Fibroblast of villous mesenchyme (primary cell): ENCODE measurements at places on chromosomes 2 and 18. TPM values are rescaled to one million over a fixed set of nuclear protein-coding genes. Genes with fewer than 3 reads are reported as not detected.

ARHGEF4 gene
- total RNA-seq: 0.32 and 0.86 TPM in 2 replicates

ZNF516 gene
- 50.6 and 53.1 TPM in 2 replicates for total RNA-seq

DNA sequence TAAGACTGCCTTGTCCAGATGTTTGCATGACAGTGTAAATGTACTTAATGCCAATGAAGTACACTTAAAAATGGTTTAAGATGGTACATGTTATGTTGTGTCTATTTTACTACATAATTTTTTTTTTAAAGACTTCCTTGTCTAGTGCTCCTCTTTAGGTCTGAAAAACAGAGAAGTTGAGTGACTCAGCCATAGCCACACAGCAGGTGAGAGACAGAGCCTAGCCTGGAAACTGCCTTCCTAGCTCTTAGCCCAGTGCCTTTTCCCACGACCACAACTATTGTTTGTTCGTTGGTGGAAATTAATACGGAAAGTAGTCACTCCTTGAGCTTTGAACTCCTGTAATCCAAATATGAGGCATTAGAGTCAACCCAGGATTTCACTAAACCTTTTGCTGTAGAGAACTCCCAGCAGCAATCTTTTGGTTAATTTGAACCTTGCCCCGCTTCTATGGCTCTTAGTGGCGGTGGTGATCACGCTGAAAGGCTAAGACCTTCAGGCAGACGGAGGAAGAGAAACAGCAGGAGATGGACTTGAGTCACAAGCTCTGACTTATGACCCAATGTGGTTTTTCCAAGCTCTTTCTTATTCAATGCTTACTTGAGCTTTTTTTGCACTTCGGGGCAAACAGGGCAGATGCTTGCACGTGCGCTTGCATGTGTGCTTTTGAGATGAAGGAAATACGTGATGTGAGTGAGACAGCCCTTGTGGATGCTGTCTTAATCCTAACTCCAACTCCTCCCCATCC, 21.2 kb downstream of the TRIB2 start:
- DNase-seq: peak; percentile 80

GRCh38 chr2:136334967-136335366, 217.0 kb upstream of the CXCR4 start:
- no peak for DNase-seq

- peak; percentile 35 for DNase-seq
These were observed 38.1 kb downstream of the TMEM87B start for GRCh38 chr2:112093216-112093615.

- peak; percentile 13 for DNase-seq
These were observed 254.0 kb upstream of the SLC14A2 start for GRCh38 chr18:45361125-45361851.

GRCh38 chr2:120179396-120179795, 43.8 kb downstream of the TMEM185B start:
- no peak for DNase-seq

GRCh38 chr2:71545572-71546274, 92.4 kb downstream of the DYSF start:
- peak; percentile 67 for DNase-seq
